Activated gamma-delta T cell (primary cell): ENCODE measurements at places on chromosomes 7 and 10.

DNA sequence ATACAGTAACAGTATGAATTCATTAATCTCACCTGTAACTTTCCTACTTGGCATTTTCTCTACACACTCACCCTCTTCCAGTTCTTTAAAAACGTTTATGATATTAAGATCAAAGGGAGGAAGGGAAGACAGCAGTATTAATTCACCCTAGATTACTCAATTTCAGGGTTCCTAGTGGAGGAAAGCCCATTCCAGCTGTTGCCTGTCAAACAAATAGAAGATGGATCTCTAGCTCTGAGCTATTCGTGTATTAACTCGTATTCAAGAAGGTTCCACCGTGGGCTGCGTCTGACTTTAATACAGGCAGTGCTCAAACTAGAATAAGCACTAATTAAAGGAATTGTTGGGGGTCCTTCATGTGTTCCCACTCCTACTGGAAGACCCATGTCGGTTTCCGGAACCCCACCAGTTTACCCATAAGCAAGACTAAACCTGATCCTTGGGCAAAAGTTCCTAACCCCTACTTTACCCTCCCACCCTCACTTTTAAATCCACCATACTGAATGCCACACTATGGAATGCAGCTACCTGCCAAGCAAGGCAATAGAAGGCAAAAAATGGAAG, 2.1 kb downstream of the NANOS1 start:
- no peak for DNase-seq

GRCh38 chr10:29955329-29955935, 104.0 kb downstream of the JCAD start:
- DNase-seq = no peak

DNA sequence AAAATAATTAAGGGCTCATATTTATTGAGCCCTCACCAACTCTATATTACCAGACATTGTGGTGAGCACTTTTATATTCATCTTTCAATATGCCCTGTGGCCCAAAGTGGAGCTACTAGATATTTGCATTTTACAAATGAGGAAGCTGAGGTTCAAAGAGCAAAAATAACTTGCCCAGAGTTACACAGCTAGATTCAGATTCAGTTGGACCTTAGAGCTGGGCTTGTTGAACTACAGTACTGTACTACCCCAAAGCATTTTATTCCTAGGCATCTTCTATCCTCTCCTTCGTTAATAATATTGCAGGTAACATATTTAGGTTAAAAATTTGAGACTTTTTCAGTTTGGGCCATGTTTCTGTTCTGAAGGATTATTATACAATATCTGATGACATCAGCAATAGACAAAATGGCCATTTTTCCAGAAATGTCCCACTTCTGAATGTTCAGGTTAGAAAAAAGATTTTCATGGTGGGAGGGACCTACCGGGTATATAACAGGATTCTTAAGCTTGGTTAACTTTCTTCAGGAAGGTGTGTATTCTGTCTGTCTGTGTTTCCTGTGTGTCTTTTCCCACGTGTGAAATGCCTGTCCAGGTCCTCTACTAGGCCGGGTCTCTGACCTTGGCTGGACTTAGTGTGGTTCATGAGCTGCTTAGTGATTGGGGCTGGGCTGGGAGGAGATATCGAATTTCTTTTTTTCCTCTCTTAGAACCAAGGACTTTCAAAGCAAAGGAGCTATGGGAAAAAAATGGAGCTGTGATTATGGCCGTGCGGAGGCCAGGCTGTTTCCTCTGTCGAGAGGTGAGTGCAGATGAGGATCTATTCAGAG, 13.6 kb downstream of the PRXL2A start:
- DNase-seq = no peak

DNA sequence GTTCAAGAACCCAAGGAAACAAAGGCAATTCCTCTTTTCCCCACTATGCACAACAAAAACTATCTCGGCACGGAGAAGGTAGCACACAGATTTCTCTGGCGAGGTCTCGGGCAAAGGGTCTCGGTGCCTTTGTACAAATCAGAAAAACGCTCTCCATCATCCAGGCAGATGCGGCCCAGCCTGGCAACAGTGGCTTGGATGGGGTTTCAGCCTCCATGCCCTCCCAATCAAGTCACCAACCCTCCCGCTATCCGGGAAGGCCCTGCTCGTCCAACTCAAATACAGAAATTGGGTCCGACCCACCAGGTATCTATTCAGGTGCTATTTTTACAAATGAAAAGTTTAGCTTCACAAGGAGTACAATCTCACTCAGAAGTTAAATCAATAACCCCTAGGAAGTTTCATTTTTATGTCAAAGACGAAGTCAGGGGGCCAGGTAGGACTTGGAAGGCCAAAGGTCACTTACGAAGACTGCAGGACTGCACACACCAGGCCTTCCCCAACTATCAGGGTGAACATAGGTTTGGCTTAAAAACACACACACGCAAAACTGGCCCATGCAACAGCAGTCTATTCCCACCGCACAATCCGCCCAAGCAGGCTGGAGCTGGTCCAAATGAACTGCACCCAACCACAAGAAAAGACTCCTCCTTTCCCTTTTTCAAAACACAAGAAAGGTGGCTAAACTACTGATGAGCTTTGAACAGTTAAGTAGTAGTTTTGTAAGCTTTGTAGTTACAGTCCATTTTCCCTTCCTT, 43.0 kb downstream of the GNA12 start:
- no peak for DNase-seq
